ENCODE measurements at places on chromosomes 13 and 19.

- DNase-seq, result no peak
Observed at GRCh38 chr19:54317108-54317964, 4.4 kb upstream of the LILRA5 start.

- DNase-seq, result no peak
Observed at GRCh38 chr13:94433055-94433961, 46.2 kb downstream of the DCT start.

DNA sequence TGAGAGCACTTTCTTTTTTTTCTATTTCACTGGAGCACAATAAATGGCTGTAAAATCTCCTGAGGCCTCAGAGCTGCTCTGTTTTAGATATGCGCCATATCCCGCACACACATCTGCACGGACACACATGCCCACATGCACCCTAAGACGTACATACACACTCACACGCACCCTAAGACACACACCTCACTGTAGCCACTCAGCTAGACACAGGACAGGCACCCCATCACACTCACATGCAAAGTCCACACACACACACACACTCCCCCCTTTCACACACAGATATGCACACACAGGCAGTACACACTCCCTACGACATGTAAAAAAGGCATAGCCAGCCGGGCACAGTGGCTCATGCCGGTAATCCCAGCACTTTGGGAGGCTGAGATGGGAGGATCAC is 8.8 kb downstream of the ELOF1 start:
- no peak for DNase-seq

DNA sequence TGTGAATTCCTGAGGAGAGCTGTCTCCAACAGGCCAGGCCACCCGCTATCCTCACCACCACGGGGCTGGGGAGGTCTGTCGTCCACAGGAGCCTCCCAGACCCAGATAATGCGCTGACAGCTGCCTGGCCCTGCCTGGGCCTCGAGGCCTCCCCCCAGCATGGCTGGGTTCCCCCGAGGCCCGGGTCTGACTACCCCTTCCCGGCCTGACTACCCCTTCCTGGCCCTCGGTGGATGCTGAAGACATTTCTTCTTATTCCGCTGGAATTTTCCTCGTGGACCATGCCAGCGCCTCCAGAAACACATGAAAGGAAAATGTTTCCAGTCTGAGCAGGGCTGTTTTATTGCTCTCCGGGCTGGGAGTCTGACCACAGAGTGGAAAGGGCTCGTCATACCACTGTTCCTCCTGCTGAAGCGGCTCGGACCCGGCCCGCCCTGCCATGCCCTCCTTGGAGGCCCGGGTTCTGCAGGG is 16.8 kb upstream of the COMP start:
- no peak for DNase-seq

Data from NCI-H2081 treated with DMSO at 0.1 percent for 48 hours (cell line).